Activated naive CD4-positive, alpha-beta T cell (primary cell): ENCODE measurements at places on chromosomes 1 and 21.

DNA sequence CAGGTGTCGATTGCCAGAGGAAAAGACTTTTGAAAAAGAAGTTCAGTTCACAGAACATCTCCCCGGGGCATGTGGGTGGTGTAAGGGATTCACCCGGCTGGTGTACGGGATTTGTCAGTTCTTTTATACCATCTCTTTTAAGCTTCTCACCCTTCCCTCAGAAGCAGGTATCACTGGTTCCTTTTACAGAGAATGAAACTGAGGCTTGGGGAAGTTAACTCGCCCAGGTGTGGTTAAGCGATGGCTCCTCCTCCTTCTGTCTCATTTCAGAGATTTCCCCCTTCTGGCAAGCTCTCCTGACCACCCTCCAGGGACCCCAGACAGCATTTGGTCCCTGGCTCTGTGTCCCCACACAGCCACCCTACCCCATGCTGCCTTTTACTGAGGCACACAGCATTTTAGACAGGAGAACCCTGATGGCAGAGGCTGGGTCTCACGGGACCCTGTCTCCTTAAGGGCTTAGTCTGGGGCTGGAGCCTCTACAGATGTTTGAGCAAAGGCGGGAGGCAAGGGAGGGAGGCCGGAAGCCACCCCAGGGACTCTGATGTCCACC is 2.8 kb upstream of the ECE1 start:
- DNase-seq: no peak

DNA sequence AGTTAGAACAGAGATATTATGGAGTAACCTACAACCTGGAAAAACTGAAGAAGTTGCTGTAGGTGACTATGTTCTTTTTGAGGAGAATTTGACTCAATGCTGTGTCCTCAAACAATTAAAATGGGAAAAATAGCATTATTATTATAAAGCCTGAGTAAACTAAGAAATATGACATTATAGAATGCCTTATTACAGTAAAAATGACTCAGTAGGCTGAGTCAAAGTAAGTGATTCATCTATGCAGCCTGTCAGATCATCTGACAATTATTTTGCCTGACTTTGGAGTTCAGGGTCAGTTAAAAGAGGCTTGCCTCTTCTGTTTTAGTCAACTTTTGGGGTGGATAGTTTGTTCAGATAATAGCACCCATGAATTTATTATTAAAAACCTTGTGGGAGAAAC is 150.8 kb upstream of the PTGFR start:
- DNase-seq: no peak

- no peak for DNase-seq
Observed at GRCh38 chr1:42318601-42319000, 16.4 kb downstream of the FOXJ3 start.

- no peak for DNase-seq
Observed at GRCh38 chr1:5577255-5578040, 414.8 kb downstream of the NPHP4 start.

DNA sequence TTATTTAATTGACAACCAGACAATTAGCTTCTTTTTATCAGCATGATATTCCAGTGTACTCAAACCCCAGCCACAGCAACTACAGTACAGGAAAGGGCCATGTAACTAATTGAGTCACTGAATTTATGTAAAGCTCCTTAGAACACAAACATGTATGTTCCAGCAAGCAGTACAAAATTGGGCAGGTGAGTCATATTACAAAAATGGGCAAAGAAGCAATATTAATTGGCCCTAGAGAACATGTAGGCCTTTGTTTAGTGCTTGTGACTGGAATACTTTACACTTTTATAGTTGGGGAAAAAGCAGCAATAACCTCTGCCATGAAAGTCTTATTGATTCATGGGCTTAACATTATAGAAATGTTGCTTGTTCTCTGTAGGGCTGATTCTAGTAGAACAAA is 31.8 kb downstream of the CLEC20A start:
- DNase-seq: no peak

DNA sequence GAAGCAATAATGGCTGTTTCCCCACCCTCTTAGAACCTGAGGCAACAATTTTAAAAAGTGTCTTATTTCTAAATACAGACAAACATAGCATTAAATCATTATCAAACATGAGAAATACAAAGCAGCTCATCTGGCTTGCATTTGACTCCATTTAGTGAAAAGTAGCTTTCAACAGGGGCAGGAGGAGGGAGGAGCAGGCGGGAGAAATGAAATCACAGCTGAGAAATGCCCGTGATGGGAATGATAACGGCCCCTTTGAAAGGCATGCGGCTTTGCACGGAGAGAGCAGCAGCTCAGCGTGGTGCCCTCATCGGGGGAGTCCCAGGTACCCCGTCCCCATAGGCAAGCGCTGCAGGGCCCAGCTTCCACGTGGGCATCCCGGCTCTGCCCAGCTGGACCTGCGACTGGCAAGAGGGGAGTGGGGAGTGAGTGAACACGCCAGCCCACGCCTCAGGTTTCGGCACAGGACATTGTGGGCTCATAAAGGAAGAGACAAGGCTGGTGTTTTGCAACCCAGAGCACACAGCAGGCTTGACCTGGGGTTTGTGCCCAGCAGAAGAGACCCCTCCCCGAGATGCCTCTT is 134.6 kb downstream of the NPHP4 start:
- no peak for DNase-seq

- no peak for DNase-seq
Observed at GRCh38 chr1:53057127-53057526, 4.9 kb upstream of the PODN start.

GRCh38 chr1:76274718-76275117 is 200.2 kb downstream of the ST6GALNAC3 start:
- no peak for DNase-seq

DNA sequence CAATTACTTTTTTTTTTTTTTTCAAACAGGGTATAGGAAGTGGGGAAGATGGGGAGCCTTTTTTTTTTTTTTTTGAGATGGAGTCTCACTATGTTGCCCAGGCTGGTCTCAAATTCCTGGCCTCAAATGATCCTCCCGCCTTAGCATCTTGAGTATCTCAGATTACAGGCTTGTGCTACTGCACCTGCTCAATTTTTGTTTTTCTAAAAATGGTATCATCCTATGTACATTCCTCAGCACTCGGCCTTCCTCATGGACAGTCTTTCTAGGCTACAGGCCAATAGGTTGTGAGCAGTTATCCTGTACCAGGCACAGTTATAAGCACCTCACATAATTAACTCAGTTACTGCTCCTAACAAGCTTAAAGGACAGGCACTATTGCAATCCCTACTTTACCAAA is 132.1 kb upstream of the EDN2 start:
- no peak for DNase-seq
